ENCODE measurements at places on chromosomes 6 and 20. TPM values are rescaled to one million over a fixed set of nuclear protein-coding genes. Genes with fewer than 3 reads are reported as not detected.

DNA sequence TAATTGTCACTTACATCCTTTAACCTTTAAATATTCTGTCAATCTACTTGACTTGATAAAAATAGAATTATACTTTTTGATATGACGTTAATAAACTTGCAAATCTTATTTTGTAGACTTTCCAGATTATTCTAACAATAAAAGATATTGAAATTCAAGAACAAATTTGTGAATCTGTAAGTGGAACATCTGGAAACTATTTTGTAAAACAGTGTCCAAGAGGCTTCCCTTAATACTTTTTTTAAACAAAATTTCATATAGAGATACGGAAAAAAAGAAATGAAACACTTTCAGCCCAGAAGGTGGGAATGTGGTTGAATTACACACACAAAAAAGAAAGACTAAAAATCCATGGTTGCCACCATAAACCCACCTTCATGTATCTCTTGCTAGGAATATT, 174.4 kb downstream of the COL19A1 start:
- no peak for DNase-seq

DNA sequence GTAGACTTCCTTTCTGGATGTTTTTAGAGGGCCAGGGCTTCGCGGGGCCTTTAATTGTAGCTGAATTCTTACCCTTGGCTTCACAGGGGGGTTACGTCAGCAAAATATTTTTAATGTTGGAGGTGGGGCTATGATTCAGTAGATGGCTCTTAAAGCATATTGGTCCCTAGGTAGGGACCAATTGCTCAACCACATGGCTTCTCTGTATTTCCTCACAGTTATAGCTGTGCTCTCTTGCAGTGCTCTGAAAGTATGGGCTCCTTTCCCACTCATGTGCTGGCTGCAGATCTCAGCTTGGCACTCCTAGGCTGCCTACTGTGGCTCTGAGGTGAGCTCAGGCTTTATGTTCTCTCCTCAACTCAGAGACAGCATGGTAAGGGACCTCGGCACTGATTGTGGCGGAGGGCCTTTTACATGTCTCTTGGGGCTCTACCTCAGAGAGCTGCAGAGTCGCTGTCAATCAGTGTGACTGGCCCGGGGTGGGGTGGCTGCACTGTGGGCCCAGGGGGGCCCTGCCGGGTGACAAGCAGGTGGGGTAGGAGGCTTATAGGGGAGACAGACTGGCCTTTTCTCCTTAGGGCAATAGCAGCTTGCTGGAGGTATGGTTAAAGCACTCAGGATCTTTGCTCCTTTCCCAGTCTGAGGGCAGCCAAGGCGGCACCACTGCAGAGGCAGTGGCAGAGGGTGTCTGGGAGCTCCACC, 318.0 kb downstream of the DOK5 start:
- no peak for DNase-seq

Gene LY6G6C
- total RNA-seq, result not detected

GRCh38 chr6:75089151-75089897, 116.5 kb downstream of the COL12A1 start:
- no peak for DNase-seq

DNA sequence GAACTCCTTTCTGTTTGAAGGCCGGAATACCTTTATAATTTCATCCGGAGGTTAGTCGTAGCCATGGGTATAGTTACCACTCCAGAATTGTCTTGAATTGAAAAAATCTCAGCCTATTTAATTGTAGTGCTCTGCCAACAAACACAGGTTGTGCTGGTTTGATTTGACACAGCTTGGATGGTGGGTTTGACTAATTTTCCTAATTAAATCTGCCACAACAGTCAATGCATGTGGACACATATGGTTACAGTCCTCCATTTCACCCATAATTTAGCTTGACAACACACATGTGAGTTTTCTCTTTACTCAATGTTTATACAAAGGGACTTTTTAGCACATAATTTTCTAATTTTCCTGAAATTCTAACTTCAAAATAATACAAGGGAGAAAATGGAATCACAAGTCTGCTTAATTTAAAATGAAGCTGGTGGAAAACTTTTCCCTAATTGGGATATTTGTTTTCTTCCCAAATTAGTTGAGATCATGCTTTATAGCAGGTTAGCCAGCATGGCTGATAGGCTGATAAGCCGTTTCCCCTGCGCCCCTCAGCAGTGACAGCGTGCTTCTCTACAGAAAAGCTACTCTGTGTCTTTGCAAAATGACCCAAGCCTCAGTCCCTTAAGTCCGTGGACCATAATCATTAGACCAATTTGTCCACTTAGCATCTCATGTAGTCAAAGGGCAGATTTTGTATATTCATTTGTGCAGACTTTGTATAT, 463.5 kb upstream of the FLRT3 start:
- no peak for DNase-seq

- DNase-seq, result no peak
Measured at GRCh38 chr6:142842418-142843261, 102.3 kb downstream of the HIVEP2 start.

DNA sequence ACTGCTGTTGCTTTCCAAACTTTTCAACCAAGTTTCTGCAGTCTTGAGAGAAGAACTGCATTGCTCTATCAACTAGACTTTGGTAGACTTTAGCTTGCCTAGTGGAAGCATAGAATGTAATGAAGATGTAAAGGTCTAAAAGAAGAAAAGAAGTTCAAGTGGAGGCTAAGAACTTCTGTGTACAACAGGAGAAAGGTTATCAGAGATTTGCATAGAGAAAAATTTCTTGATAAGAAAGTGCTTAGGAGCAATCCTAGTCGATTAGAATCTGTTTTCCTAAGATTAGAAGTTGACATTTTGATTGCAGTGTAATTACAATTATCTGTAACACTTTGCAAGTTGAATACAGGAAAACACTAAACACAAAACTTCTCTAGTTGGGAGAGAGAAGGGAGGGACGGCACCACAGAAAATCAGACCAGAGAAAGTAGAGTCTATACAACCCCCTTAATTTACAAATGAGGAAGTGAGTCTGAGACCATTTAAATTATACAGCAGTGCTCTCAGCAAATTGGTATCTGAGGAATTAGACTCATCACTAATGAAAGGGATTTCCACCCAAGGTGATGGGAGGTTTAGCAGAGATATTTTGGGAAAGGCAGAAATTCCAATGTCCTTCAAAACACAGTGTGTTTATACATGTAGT, 194.3 kb upstream of the MARCKS start:
- DNase-seq, result no peak

- no peak for DNase-seq
Measured at GRCh38 chr6:139862311-139862710, 487.9 kb upstream of the CITED2 start.

GRCh38 chr6:150267686-150268561, 100.9 kb upstream of the IYD start:
- DNase-seq, result no peak

- DNase-seq, result peak; percentile 83
Measured at GRCh38 chr6:26550250-26550993, 12.3 kb downstream of the HMGN4 start.

Measured in cardiac septum (tissue), 1 donor.